ENCODE measurements at places on chromosomes 6 and 20. TPM values are rescaled to one million over a fixed set of nuclear protein-coding genes. Genes with fewer than 3 reads are reported as not detected.

The STMND1 gene
- 0.05 TPM for total RNA-seq

The SLC25A27 gene
- total RNA-seq: 1.8 TPM

The EYA4 gene
- total RNA-seq: 6.2 TPM

The ATXN1 gene
- 7.1 TPM for total RNA-seq

The RBL1 gene
- 20.8 TPM for total RNA-seq

The CCHCR1 gene
- 14.2 TPM for total RNA-seq

The FAM83D gene
- 9.6 TPM for total RNA-seq

The RFX6 gene
- not detected for total RNA-seq

The SIGLEC1 gene
- 0.90 TPM for total RNA-seq

The PABPC1L gene
- total RNA-seq: 7.2 TPM
